ENCODE measurements at places on chromosomes 11 and 22. TPM values are rescaled to one million over a fixed set of nuclear protein-coding genes. Genes with fewer than 3 reads are reported as not detected.

GRCh38 chr11:121497176-121497998 lies 44.6 kb upstream of the SORL1-AS1 start:
- DNase-seq, result no peak

DNA sequence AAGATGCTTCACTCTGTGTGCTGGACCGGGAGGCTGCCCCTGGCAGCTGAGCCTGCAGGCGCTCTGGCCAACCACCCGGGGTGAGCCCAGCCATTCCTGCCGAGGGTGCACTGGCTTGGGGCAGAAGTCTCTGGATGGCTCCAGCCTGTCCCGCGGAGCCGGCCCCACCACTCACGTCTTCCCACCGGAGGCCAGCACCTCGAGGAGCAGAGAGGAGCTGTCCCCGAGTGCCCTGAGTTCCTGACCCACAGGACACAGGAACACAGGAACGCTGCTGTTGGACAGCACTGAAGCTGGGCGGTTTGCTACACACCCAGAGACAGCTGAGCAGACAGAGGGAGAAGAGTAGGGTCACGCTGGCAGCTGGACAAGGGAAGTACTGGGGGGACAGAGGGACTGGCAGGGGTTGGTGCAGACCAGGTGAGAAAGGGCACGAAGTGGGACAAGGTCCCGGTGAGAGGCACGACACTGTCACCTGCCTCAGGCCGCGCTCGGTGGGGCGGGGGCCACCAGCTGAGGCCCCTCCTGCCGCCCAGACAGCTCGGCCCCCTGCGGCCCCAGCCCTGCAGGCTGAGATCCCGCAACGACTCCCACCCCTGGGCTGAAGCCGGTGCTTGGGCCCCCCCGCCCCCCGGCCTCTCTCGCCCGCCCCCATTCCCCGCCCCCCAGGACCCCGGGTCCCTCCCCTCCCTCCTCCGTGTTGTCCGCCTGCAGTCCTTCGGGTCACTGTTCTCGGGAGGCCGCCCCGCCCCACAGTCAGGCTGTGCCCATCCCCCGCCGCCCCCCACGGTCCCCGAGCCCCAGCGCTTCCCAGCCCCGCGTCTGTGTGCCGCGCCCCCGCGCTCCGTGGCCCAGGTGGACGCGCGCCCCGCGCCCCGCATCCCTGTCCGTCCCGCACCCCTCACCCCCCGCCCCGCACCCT lies 624 bp upstream of the B4GALNT4 start:
- DNase-seq, result no peak

- DNase-seq, result no peak
Measured at GRCh38 chr11:70851907-70852306, 400.5 kb downstream of the SHANK2 start.

- DNase-seq, result no peak
Measured at GRCh38 chr11:10524471-10524870, 16.5 kb downstream of the RNF141 start.

- no peak for DNase-seq
Measured at GRCh38 chr11:30046578-30046945, 29.7 kb upstream of the KCNA4 start.

DNA sequence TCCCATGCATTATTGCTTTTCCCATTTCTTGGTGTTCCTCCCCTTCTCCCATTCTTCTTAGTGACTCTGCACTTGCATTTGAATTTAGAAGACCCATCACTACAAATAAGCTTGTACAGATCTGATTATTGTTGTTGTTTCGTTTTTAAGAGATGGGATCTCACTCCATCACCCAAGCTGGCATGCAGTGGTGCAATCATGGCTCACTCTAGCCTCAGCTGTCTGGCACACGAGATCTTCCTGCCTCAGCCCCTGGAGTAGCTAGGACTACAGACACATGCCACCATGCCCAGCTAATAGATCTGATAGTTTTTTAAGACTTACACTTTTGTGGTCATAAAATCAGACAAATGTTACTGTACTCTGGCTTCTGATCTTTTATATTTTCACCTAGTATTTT lies 252.1 kb downstream of the DDX10 start:
- no peak for DNase-seq

GRCh38 chr11:21588754-21589153 lies 604.1 kb upstream of the ANO5 start:
- DNase-seq, result no peak

DNA sequence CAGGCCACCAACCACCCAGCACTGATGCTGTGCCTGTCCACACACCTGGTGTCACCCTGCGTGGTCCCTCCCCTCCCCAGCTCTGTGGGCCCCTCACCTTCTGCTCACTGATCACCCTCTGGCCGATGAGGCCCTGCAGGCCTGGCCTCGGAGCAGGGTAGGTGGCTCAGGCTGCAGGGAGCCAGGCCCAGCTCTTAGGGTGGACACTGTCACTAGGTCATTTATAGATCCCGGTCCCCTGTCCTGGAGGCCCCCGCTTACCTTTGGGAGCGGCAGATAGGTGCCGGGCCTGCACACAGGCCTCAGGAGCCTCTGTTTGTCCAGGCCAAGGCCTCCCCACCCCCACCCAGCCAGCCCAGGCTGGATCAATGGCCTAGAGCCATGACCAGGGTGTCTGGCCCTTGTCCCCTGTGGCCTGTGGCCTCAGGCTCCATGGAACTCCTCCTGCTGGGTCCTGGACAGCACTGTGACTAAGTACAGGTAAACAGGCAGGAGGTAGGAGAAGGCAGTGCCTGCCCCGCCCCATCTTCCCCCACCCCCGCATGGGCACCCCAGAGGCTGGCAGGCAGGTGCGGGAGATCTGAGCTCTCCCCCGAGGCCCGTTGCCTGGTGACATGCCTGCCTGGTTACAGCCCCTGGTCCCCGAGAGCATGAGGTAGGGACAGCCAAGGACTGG lies at the start of gene TMPRSS6:
Gene TMPRSS6, minus strand, starts transcription at position 472 of the 676 bp plus-strand sequence. CDS start 6,296 bp downstream, outside the sequence.
- DNase-seq, result no peak

GRCh38 chr11:40679276-40679675 lies 780.2 kb downstream of the LRRC4C start:
- no peak for DNase-seq

DNA sequence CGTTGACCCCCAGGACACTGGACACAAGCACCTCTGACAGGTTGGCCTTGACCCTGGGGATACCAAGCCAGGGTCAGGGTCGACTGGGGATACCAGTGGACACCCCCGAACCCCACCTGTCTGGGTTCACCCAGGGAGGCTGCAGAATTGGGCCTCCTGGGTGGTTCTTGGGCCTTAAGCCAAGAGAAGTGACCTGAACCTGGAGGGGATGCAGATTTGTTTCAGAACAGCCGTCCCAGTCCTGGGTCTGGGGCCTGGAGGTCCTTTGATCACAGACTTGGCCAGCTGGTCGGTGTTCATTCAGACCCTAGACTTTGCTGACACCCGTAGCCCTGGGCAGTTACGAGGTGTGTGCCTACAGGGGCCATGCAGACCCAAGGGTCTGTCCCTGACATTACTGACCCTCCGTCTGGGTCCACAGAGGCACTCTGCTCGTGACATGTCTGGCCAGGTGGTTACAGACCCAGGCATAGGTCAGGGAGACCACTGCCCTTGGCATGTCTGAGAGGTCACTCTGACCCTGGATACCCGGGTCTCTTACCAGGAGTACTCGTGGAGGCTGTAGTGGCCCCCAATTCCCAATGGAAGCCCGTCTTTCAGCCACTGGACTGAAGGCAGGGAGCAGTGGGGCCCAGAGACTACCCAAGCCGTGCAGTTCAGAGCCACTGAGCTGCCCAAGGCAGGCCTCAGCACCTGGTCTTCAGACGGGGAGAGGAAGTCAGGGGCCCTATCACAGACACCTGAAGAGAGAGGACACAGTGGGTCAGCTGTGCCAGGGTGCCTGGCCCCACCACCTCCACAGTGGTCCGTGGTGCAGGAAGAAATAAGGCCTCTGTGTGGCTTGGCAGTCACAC lies 6.4 kb downstream of the SIGIRR start:
- no peak for DNase-seq

DNA sequence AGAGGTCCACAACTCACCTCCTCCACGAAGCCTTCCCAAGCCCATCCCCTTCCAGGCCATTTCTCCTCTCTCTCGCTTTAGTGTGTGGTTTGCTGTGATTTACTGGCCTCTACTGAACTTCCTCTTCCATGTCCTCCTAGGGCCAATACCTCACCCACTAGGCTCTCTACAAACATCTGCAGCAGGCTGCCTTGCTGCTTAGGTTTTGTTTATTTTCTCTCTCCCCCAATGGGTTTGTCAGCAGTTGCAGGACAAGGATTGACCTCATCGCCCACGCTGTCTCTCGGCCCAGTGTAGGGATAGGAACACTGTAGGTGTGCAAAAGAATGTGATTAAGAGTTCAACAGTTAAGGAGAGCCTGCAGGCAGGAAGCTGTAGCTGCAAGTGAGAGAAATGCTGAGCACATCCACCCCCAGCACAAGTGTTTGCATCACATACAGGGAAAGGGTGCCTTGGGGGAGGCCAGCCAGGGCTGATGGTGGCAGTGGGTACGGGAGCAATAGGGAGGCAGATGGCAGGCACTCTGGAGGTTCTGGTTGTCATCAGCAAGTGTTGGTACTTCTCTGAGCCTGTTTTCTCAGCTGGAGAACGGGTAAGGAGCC lies 1.4 kb downstream of the PC start:
- DNase-seq, result no peak

- no peak for DNase-seq
Measured at GRCh38 chr11:129968591-129969419, 33.8 kb downstream of the PRDM10 start.

- DNase-seq, result no peak
Measured at GRCh38 chr11:85589373-85589772, 37.8 kb downstream of the DLG2 start.

DNA sequence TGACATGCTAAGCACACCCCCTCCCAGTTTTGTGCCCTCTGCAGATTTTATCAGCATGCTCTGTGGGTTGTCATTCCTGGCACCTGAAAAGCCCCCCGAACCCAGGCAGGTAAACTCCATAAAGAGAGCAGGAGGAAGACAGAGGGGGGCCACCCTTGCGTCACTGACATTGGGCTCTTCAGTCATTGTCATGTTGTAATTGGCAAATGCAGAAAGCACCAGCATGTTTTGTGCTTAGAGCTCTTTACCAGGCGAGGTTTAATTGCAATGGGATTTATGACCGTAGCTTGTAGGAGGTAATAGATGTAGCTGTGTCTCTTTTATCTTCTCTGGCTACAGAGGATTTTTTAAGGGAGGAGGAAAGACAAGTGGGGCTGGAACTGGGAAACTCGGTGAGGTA lies 201.7 kb downstream of the GRIK4 start:
- DNase-seq, result no peak

GRCh38 chr22:38949889-38950405 lies 7.5 kb upstream of the APOBEC3A start:
- DNase-seq, result no peak

GRCh38 chr11:12701811-12702592 lies 27.8 kb downstream of the TEAD1 start:
- no peak for DNase-seq

- DNase-seq, result no peak
Measured at GRCh38 chr22:40310081-40310767, 36.1 kb upstream of the ADSL start.

DNA sequence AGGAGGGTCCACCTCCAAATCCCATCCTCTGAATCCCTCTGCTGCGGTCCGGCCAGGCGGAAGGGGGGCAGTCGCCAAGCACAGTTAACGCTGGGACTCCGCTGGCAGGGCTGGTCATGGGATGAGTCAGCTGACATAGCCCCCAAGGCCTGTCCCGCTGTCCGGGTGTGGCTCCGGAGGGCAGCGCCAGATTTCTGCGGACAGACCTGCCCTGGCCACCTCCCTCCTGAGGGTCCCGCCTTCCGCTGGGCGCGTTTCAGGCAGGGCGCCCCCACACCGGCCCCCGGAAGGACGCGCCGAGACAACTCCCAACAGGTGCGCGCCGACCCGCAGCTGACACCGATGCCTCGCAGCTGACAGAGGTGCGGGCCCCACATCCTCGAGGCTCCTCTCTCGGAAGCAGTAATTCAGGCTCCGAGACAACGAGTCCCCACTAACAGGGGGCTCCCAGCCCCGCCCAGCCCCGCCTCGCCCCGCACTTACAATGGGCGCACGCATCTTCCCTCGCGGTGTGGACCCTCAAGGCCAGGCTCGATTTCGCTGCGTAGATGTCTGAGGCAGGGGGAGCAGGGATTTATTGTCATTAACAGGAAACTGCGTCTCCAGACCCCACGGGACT lies 607 bp downstream of the PLAAT3 start:
- DNase-seq, result peak; percentile 78

DNA sequence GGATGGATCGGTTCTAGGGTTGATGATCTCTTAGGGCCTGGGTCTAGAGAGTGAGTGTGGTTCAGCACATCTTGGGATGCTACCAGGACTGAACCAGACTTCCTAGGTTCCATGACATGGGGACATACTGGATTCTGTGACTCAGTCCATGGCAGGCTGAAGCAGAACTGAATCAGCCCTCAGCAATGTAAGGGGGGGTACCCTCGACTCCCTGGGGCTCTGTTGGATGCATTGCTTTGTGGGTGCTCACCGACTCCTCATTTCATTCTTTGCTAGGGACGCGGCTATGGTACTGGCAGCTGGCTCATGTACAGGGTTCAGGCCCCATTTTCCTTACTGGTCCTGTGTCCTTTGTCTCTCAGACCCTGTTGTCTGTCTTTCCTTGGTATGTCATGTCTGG lies 733 bp upstream of the GRAMD1B start:
- DNase-seq, result no peak

DNA sequence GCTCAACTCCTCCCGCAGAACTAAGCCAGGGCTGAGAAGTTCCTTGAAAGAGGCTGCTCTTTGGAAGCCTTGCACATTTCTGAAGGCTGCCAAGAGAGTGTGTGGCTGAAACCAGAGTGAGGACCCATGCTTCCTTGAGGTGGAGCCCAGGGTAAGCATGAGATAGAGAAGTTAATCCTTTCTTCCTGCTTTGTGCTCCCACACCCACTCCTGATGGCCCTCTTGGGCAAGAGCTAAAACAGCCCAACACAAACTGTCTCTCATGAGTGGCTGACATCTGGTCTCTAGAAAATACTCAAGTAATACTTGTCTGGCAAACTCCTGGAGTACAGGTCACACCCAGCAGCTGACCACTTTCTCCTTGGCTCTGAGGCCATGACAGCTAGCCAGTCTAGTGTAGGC lies 523.7 kb downstream of the INSC start:
- no peak for DNase-seq

Gene PATE2
- not detected for total RNA-seq

Gene FAM118A
- total RNA-seq, result 27.6 TPM

Gene PRODH
- 18.9 TPM for total RNA-seq

Gene LMO2
- 41.9 TPM for total RNA-seq

Gene CARNS1
- total RNA-seq, result 5.1 TPM

Gene MMP12
- total RNA-seq, result not detected

Gene IL10RA
- total RNA-seq, result 2.3 TPM

Gene NXPE4
- total RNA-seq, result not detected

Gene GDPD4
- total RNA-seq, result not detected

Gene TRPC6
- total RNA-seq, result not detected

Gene FAM111B
- 0.31 TPM for total RNA-seq

Gene MMP13
- not detected for total RNA-seq

All from gastrocnemius medialis (tissue), 4 donors.